GM19239 (cell line): ENCODE measurements at places on chromosomes 13 and 19.

- no peak for DNase-seq
Measured at GRCh38 chr13:60869941-60870613, 473.1 kb downstream of the TDRD3 start.

- DNase-seq, result no peak
Measured at GRCh38 chr13:89066868-89067466, 1395.8 kb downstream of the SLITRK5 start.

DNA sequence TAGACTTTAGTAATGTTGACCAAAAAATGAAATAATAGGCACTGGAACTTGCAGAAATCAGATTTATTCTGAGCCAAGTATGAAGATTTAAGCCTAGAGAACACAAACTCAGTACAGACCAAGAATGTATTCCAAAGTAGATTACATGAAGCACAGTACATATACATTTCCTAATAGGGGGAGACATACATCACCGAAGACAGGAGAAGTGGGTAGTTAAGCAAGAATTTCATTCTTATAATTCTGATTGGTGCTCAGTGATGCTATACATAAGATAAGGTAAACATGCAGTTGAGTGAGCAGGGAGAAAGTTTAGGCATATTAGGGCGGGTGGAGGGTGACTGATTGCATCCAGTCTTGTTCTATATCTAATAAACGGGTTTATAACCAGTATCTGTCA, 2218.8 kb downstream of the PCDH9 start:
- no peak for DNase-seq

DNA sequence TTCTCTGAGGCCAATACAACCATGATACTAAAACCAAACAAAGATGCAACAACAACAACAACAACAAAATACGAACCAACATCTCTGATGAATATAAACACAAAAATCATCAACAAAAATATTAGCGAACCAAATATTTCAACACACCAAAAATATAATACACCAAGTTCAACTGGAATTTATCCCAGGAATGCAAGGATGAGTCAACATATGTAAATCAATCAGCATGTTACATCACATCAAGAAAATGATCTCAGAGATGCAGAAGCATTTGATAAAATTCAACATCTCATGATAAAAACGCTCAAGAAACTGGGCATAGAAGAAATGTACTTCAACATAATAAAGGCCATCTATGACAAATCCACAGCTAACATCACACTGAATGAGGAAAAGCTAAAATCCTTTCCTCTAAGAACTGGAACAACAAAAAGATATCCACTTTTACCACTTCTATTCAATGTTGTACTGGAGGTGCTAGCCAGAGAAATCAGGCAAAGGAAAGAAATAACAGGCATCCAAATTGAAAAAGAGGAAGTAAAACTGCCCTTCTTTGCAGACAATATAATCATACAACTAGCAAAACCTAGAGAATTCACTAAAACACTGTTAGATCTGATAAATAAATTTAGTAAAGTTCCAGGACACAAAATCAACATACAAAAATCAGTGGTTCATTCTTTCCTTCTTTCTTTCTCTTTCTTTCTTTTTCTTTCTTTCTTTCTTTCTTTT, 2448.7 kb upstream of the PCDH20 start:
- DNase-seq, result no peak

- DNase-seq, result no peak
Measured at GRCh38 chr19:33894787-33895186, 98.1 kb downstream of the KCTD15 start.

GRCh38 chr13:46315491-46316075, 71.5 kb downstream of the RUBCNL start:
- DNase-seq, result no peak

- no peak for DNase-seq
Measured at GRCh38 chr13:41409611-41410010, 47.7 kb upstream of the RGCC start.

DNA sequence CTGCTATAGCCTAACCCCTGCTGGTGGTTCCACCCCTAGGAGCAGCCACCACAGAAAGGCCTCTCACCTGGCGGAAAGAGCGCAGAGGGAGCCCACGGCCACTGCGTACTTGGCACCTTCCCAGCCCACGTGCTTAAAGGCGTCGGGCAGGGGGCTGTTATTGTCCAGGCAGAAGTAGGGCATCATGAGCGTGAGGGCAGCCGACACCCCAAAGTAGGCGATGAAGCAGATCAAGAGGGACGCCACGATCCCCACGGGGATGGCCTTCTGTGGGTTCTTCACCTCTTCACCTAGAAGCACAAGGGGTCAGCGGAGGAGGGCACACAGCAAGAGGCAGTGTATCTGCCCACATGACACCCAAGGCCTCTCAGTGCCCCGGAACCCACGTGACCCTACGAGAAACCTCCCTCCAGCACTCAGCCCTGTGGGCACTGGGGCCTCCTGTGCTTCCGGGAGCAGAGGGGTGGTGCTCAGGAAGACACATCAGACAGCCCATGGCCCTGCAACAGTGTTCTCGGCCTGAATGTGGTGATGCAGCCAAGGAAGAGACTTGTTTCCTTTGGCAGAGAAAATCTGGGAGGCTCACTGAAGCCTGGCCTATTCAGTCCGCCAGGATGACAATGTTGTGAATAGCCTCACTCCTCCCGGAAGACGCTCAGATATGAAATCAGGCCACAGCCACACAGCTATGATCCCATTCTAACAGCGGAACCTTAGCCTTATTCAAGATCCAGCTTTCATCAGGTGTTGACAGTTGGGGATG, 72.1 kb downstream of the SLC7A1 start:
- DNase-seq, result no peak

DNA sequence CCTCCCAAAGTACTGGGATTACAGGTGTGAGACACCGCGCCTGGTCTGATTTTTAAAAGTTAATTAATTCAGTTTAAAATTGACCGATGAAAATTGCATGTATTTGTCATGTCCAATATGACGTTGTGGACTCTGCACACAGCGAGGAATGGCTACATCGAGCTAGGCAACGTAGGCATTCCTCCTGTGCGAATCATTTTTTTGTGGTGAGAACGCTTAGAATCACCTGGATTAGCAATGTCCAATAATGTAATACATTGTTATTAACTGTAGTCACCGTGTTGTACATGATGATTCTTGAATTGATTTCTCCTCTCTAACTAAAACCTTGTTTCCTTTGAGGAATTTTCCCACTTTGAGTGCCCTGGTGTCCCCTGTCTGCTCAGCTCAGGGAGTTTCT, 3.4 kb downstream of the LAIR2 start:
- no peak for DNase-seq

DNA sequence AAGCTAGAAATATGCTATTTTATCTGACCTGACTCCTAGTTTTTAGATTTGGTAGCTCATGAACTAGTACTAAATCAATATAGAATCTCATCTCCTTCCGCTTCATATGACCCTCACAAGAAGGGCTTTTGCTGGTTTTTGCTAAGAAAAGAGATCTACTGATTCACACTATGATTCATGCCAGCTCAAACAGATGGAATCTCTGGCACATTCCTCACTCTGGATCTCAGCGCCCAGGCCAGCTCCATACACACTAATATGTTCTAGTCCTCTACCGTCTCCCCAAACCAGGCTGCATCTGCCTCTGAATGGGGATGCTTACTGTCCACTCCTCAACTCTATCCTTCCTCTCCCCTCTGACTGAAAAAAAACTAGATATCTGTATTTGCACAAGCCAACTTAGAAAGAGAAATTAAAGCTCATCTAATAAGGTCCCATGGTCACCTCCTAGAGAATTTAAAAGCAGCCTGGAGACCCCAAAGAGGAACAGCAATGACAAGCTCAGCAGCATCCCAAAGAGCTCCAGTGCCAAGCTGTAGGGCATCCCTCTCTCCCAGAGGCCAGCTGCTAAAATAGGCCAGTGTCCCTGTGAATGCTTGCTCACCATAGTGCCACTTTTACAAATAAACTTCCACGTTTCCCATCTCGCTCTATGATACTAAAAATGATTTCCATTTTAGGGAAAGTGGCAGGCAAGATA, 74.9 kb downstream of the LHFPL6 start:
- DNase-seq, result no peak

DNA sequence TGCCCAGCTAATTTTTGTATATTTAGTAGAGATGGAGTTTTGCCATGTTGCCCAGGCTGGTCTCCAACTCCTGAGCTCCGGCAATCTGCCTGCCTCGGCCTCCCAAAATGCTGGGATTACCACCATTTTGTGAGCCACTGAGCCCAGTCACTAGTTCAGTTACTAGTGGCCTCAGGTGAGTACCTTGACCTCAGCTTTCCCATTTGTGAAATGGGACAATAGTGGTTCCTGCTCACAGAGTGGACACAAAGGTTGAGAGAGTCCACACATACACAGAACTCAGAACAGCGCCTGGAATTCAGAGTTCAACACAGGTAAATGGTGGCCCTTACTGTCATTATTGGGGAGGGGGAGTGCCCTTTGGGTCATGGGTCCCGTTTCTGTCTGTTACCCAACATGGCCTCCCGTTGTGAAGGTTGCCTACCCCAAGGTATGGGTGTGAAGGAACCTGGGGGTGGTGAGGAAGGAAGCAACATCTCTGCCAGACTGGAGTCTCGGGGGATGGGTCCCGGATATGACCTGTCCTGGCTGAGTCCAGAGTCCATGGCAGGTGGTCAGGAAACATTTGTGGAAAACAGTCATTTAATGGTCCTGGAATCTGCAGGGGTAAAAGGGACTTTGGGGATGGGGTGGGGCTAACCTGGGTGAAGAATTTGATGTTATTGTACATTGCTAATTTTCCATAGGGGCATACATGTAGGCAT, 11.7 kb upstream of the IRGC start:
- no peak for DNase-seq

GRCh38 chr19:51339687-51340656, 2.0 kb downstream of the VSIG10L start:
- peak; percentile 86 for DNase-seq

GRCh38 chr19:46206176-46206575, 23.4 kb upstream of the IGFL1 start:
- no peak for DNase-seq

DNA sequence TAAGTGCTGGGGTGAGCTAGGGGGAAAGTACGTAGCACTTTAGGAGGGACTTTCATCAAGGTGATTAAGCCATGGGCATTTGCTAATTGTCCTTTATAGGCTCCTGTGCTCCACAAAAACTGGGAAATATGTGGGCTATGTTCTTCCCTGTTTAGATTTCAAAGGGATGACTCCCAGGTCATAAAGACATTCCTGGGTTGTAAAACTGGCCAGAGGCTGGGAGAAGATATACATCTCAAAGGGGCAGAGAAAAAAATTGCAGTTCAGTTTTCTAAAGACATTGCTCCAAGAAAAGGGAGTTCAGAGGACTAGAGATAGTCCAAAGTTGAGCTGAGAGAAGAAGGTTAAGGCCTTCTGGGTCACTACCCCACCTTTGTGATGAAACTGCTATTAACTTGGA, 204.8 kb downstream of the MYO16 start:
- DNase-seq, result no peak

- no peak for DNase-seq
Measured at GRCh38 chr19:40632311-40633036, 31.3 kb downstream of the LTBP4 start.

DNA sequence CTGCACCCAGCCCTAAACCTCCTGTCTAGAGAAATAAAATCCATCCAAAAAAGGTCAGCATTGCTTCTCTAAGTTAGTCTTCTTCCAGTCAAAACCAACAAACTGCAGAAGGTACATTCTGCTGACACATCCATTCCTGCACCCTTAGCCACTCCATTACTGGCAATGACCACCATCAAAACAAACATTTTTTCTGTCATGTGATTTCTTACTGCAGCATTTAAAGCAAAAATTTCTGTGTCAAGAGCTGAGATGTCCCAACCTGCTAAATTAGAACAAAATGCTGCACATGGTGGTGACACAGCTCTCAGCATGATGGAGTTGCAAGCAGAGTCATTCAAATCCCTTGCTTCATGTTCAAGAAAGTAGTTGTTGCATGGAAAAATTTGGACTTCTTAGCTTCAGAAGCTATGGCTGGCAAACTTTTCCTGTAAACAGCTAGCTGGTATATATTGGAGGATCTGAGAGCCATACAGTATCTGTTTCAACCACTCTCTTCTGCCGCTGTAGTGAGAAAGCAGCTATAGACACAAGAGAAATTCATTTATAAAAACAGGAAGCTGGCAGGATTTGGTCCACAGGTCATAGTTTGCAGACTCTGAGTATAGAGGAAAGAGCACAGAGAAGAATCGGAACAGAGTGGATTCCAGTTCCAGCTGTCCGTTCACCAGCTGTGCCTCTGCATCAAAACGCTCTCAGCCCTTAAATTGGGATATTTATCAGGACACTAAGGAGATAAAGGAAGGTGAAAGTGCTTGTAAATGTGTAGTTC, 17.4 kb downstream of the RUBCNL start:
- no peak for DNase-seq

DNA sequence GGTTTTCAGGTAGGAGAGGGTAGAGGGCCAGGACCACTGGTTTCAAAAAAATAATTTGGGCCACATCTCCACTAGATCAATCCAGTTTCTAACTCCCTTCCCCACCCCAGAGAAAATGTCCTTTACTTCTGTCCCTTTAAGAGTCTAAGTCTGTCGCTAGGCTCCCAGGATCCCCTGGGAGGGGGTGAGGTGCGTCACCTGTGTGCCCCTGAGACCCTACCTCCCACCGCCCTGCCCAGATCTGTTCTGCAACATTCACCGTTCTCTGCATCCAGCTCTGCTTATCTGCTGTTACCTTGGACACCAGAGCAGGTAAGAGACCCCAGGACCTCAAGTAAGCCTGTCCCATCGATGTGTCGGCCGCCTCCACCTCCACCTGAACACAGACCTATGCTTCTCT, at the start of gene GFY:
Gene GFY (plus strand): TSS at position 211 of the 400 bp plus-strand sequence. CDS start 1,043 bp downstream, outside the sequence.
- DNase-seq, result no peak

DNA sequence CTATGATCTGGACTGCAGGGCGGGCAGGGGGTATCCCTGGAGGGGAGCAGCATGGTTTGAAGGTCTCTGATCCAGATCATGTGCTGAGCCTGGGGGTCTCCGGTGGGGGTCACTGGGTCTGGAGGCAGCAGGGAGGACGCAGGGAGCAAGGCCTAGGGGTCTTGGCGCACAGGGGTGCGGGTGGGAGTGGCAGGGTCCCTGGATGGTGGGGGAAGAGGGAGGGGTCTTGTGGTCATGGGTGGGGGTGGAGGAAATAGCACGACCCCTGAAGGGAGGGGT, 1.9 kb downstream of the BTBD2 start:
- no peak for DNase-seq

GRCh38 chr19:10896851-10897526, 25.6 kb downstream of the CARM1 start:
- no peak for DNase-seq

DNA sequence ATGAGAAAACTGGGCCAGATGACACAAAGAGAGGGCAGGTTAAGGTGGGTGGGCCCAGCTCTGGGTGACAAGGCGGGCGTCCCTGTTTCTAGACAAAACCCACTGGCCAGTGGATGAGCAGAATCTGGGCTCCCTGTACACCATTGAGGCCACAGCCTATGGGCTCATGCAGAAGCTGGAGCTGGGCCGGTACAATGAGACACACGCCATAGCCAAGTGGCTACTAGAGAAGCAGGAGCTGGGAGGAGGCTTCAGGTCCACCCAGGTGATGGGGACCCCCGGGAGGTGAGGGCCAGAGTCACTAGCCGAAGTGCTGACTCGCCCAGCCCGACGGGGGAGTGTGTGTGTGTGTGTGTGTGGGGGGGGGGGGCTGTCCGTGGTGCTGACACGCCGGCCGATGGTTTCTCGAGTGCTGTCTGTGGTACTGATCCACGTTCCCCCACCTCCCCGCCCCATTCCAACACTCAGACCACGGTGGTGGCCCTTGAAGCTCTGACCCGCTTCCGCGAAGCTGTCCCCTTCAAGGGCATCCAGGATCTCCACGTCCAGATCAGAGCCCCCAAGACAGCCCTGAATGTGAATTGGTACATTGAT, 24.3 kb upstream of the SHFL start:
- DNase-seq, result no peak

GRCh38 chr19:32407004-32407992, 1.7 kb downstream of the DPY19L3 start:
- DNase-seq, result no peak

GRCh38 chr13:114017028-114017630, 43.3 kb upstream of the C13orf46 start:
- DNase-seq, result no peak
